Glutamatergic neuron (in vitro differentiated cells): ENCODE measurements at places on chromosomes 5 and 9. TPM values are rescaled to one million over a fixed set of nuclear protein-coding genes. Genes with fewer than 3 reads are reported as not detected.
A peak's percentile ranks its signal among the peaks of the same experiment; 100 is the strongest.

The URM1 gene
- total RNA-seq: 62.6 TPM

The TLX3 gene
- 161 TPM for total RNA-seq

The PALM2AKAP2 gene
- total RNA-seq: 1.0 TPM

The LRRC70 gene
- 0.91 TPM for total RNA-seq

The UNC5A gene
- total RNA-seq: 5.6 TPM

The PTGES gene
- 1.0 TPM for total RNA-seq

The IFNA13 gene
- not detected for total RNA-seq

The CCIN gene
- total RNA-seq: 0.22 TPM

GRCh38 chr9:133119103-133119845 lies 1.8 kb downstream of the RALGDS start:
- peak; percentile 92 for DNase-seq

DNA sequence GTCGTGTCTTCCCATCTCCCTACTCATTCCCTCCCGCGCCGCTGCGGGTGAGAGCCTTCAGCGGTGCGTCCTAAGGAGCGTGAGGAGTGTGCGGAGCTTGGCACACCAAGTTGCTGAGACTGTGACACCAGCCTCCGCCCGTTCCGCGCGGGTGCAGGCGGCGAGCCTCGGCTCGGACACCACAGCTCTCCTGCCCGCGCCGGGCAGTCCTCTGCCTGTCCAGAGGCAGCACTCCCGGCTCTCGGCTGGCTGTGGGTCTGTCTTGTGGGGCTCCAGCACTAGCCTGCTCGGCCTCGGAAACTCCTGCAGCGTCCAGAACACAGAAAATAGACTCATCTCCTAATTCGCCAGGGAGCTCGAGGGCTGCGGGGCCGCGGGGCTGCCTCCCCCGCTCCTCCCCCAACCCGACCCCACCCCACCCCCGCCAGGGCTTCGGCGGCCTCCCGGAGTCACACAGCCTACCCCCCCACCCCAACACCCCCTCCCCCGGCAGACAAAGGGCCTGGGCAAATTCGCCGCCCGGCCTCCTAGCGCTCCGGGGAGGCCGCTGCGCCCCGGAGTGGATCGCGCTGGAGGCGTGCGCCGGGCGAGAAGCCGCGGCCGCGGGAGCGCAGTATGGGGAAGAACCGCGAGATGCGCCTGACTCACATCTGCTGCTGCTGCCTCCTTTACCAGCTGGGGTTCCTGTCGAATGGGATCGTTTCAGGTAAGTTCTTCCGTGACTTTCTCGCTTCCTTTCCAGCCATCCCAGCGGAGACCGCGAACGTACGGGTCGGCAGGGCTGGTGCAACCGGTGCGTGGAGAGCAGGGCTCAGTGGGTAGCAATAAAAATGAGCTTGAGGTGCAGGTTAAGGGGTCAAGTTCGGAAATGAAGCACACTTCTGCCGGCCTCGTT lies at the start of gene ADAMTS19:
Gene ADAMTS19 (plus strand): TSS at position 522 of the 895 bp plus-strand sequence. CDS start 94 bp downstream, at position 616.
- DNase-seq: peak; percentile 74

DNA sequence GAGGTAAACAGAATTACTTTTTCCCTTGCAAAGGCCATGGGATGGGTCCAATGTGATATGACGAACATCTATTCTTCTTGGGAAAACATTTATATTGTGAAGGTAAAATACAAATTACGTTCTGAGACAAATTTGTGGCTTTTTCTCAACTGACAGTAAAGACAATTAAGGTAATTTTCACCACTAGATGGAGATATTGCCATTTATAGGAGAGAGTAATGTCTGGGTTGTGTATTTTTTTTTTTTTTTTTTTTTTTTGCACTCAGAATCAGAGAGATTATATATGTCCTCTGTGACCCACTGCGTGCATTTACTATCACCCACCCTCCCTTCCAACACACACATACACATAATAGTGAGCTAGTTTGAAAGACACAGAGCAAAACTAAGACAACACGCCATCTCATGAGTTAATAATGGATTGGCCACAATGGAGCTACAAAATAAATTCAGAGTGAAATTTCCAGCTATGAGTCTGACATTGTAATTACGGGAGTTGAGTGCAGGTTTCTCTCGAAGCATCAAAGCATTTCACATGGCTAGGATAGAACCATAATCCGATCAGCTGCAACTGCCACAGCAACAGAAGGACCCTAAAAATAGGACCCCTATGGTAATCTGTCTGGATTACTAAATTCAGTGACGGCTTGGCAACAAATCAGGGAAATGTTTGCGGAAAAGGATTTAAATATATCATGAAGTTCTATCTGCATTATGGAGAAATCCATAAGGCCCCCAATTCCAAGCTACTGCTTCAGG lies 49.2 kb downstream of the ANXA1 start:
- DNase-seq: no peak

DNA sequence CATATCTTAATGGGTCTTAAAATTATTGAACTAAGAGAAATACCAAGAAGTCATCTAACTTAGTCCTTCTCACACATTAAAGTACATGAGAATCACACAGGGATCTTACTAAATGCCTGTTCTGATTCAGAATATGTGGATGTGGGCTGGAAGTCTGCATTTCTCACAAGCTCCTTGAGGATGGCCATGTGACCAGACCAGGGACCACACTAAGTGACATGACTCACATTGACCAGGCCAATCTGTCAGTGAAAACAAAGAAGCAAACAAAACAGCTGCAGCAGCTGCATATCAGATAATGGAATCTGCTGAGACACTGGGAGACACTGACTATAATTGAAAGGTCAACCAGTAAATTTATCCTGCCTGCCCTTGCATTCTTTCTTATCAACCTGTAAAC lies 110.5 kb downstream of the ADAMTS12 start:
- no peak for DNase-seq

GRCh38 chr5:142248853-142249462 lies 75.9 kb downstream of the SPRY4 start:
- no peak for DNase-seq

GRCh38 chr9:17847908-17848307 lies 269.0 kb downstream of the SH3GL2 start:
- DNase-seq: no peak

- no peak for DNase-seq
Measured at GRCh38 chr5:58363461-58364249, 96.2 kb downstream of the PLK2 start.

GRCh38 chr9:94301583-94301982 lies 26.9 kb downstream of the NUTM2F start:
- no peak for DNase-seq

DNA sequence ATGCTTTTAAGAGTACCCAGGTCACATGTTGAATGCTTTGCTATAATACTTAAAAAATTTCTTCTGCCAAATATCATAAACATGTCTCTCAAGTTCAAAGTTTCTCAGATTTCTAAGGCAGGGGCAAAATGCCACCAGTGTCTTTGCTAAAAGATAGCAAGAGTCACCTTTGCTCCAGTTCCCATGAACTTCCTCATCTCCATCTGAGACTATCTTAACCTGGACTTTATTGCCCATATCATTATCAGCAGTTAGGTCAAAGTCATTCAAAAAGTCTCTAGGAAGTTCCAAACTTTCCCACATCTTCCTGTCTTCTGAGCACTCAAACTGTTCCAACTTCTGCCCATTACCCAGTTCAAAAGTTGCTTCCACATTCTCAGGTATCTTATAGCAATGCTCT lies 307.6 kb upstream of the TNC start:
- no peak for DNase-seq

DNA sequence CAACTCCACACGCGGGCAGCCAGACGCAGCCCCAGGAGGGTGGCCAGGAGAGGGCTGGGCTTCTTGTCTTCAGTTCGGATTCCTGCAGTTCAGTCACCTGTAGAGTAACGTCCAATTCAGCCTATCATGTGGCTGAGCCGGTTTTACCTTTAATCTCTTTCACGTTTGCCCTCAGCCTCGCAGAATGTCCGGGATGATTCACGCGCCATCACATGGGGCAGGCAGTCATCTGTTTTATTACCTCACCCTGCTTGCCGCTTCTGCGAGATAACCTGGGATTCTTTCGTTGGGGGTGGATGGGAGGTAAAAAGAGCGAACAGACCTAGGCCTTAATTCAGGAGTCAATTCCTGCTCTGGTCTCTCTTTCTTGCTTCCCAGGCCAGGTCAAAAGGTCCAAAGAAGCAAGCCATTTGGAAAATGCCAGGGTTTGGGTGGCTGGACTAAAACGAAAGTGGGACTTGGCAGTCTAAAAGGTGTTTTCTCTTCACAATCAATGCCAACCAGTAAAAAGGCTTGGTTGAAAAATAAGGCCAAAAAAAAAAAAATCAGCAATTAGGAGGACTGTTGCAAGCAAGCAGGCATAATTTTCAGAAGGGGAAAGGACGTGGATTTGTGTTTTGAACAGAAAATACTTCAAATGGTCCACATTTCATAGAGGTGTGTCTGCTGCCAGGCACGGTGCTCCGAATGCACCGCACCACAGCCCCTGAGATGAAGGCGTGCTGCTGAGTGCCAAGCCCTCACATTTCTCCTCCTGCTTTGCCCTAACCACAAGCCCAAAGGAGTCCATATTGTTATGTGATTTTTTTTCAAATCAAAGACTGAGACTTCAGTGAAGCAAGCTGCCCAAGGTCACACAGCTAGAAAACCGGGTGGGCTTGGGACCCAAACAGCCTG lies 2.8 kb upstream of the WWC1 start:
- DNase-seq: no peak

GRCh38 chr9:18274693-18275092 lies 199.3 kb upstream of the ADAMTSL1 start:
- no peak for DNase-seq

DNA sequence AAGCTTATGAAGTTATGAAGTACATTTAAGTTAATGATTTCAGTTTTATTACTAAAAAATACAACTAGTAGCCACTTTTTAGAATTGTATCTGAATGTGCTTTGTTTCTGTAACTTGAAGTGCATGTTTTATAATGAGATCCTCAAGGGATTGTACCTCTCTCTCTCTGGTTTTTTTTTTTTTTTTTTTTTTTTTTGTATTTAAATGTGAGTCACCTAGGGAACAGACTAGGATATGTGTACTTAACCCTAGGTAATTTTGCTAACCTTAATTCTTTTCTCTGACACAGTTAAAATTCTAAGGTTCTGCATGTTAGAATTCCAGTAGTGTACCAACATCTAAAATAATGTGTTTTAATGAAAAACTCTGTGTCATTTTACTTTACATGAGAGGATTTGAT lies 59.5 kb downstream of the CDC42SE2 start:
- DNase-seq: no peak

DNA sequence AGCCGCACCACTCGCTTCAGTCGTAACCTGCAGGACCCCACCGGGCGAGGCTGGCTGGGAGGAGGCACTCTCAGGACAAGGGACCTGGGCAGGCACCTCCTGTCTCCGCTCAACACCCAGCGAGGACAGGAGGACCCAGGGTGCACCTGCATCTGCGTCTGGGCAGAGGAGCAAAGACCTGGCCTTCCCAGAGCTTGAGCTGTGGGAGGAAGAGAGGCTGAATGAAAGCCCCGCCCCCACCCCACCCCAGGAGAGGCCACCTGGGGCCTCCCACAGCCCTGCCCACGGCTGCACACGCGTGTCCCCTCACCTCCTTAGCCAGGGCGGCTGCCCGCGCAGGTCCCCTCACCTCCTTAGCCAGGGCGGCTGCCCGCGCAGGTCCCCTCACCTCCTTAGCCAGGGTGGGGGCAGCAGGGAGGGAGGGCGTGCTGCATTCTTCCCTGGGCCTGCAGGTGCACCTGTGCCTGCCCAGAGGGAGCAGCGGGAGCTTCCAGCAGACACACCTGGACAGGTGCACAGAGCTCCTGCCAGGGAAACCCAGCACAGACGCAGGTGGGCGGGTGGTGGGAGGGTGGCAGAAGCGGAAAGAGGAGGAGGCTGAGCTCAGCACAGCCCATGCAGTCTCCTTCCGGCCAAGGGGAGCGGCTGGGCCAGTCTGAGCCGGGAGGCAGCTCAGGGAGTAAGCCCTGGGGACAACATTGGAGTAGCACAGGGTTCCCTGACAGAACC lies 18.5 kb upstream of the SLC12A7 start:
- no peak for DNase-seq

DNA sequence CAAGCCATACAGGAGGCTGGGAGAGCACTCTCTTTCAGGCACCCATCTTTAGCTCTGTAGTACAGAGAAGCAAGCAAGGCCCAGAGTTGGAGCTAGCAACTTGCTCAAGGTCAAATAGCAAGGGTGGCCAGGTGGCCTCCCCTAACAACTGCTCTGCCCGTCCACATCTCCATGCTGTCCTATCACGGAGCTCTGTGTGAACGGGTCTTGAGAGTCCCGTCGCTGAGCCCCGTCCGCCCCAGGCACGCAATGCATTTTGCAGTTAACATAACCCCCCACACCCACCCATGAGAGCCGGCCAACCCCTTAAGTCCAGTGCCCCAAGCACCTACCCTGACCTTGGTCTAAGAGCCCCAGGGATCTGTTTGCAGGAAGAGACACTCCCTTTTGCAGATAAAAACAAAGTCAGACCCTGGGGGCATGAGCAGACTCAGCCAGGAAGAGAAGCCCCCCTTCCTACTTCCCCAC lies 1.5 kb downstream of the RNF44 start:
- DNase-seq: no peak

- no peak for DNase-seq
Measured at GRCh38 chr5:140248414-140248813, 54.5 kb downstream of the PFDN1 start.

GRCh38 chr5:178420354-178420781 lies 169.8 kb downstream of the COL23A1 start:
- no peak for DNase-seq

DNA sequence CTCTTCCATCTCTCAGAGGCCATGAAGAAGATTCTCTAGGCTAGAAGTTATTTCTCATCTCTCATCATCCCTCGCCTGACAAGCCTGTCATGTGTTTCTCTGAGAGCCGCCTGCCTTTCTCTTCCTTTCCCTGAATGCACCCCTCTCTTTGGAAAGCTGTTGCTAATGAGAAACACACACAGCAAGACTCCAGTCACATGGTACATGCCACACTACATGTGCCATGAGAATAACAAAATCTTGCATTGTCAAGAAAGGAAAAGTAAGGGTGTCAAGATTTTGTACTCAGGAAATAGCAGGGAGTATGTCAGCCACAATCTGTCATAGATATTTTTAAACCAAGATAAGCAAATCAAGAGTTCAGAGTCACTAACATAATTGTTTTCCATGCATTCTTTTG lies 8.9 kb downstream of the AGXT2 start:
- no peak for DNase-seq

DNA sequence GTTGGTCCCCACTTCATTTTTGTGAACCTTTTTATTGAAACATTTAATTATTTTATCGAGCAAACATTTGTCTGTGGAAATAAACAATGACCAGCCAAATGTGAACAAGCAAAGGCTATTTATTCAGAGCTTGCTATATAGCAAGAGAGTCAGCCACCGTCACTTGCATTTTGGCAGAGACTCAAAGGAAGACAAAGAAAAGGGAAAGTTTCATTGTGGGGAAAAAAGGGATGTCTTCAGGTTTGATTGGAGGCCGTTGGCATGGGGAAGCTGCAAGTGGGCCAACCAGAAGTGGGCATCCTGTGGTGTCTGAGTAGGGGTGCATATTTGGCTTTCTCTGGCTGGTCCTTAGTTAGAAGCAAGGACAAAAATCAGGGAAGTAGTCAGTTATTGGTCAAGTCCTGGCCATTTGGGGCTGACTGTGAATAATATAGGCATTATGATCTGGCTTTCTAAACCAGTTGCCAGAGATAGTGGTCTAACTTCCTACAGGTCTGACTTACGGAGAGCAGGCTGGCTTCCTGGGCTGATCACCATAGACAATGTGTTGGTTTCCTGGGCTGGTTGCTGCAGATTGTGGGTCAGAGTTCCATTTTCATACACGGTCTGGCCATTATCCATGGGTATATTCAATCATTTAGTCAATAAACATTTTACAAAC lies 16.6 kb downstream of the ENC1 start:
- DNase-seq: no peak

- no peak for DNase-seq
Measured at GRCh38 chr9:76032038-76032796, 141.7 kb downstream of the PCSK5 start.

GRCh38 chr5:2317540-2317939 lies 433.9 kb downstream of the IRX2 start:
- no peak for DNase-seq
